ENCODE measurements at places on chromosomes 4 and X.

DNA sequence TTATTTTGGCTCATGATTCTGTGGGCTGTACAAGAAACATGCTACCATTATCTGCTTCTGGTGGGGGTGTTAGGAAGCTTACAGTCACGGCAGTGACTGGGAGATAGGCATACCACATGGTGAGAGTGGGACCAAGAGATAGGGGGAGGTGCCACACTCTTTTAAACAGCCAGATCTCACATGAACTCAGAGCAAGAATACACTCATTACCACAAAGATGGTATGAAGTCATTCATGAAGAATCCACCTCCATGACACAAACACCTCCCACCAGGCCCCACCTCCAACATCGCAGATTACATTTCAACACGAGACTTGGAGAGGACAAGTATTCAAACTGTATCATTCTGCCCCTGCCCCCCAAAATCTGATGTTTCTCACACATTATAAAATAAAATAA is 2396.7 kb downstream of the PCDH7 start:
- DNase-seq: no peak

GRCh38 chrX:13903405-13903804 is 86.5 kb upstream of the GPM6B start:
- DNase-seq: no peak

DNA sequence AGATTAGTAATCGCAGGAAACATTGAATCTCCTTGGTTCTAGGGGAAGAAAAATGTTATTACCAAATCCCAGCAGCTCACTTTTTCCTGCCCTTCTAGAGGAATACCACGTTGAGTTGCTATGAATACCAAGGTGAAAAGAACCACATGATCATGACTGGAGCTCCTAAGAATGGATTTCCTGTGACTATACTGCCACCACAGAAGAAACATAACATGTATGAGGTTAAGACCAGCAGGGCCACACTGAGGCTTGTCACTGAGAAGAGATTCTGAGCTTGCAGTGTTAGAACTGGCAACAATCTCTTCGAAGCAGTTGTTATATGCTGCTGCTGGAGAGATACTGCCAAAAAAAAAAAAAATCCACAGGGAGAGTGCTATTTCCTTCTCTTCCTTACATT is 1235.3 kb downstream of the FSTL5 start:
- DNase-seq: no peak

DNA sequence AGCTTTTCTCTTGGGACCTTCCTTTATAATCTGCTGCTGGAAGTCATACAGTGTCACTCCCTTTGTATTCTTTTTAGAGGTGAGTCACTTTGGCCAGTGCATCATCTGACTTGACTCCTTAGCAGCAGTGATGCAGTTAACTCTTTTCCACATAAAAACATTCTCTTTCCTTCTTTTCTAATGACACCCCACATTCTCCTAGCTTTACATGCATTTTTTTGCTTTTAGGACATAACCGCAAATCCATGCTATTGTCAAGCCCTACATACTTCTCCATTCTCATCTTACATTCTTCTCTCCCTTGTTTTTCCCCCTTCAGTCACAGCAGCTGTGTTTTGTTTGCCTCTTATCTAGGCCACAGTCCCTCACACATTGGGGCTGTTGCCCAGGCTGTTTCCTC is 55.1 kb downstream of the ZNF330 start:
- no peak for DNase-seq

- DNase-seq: no peak
These were observed 5.4 kb upstream of the SH3BP2 start for GRCh38 chr4:2787230-2788100.

GRCh38 chr4:185656467-185656931 is 121.2 kb upstream of the PDLIM3 start:
- DNase-seq: no peak

- DNase-seq: no peak
These were observed 382.2 kb downstream of the FBXW7 start for GRCh38 chr4:152153476-152154270.

GRCh38 chr4:84366907-84367306 is 132.2 kb downstream of the NKX6-1 start:
- DNase-seq: no peak

DNA sequence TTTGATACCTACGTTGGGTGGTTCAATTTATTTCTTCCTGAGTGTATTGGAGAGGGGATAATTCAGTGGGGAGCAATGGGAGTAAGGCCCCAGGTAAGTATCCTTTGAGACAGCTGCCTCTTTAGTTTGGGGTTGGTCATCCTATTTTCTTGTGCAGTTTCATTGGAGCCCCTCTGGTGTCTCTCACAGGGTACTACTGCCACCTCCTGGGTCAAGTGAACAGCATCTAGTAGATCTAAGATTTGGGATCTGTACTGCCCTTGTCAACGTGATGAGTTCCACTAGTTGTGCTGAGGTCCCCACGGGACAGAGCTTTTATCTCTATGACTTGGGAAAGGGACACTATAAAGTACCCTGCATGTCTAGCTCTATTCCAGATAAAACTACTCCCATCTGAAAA is 80.6 kb downstream of the PBDC1 start:
- peak; percentile 22 for DNase-seq

GRCh38 chrX:54715621-54716020 is 82.4 kb downstream of the ITIH6 start:
- no peak for DNase-seq

DNA sequence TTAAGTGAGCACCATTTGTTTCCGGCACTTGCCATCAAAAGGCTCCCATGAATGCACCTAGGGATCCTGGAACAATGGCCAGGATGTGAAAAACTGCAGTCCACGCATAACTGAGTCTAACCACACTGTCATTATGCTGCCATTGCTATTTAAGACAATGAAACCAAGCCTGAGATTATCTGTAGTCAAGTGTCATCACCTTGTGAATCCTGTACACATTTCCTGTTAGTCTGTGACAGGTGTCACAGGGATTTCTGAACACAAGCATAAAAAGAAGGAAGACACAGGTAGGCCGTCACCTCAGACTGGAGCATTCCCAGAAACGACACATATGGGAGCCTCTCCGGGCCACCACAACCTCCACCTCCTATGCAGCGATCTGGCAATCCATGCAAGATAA is 66.7 kb downstream of the HADH start:
- no peak for DNase-seq

DNA sequence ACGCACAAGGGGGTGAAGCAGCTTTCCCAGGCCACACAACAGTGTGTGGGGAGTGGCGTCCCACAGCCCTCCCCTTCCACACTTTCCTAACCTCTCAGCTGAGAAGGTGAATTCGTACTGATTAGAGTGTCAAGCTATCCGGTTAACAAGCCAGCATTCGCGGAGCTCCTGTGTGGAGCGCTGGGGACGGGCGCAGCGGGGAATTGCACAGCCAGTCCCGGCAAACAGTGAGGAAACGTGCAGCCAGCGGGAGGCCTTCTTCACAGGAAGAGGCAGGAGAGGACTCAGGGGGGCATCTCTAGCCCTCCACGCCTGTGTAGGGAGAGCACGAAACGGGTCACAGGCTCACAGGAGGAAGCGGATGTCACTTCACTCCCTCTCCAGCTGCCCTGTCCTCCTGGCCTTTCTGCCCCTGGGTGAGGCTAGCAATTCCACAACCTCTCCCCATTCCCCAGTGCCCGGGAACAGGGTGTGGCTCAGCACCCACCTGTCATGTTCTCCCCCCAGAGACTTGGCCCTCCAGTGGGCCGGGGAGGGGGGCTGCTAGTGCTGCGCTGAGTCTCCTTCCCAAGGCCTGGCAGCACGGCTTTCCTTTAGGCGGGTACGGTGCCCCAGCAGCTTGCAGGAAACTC is 117.3 kb downstream of the CPZ start:
- no peak for DNase-seq

Data from stimulated activated CD4-positive, alpha-beta T cell treated with anti-CD3 and anti-CD28 coated beads, Interleukin-15, amount 100 ng/mL, for 48 hours (primary cell).